ENCODE measurements at places on chromosomes 3 and 15.

- DNase-seq: no peak
Observed at GRCh38 chr15:92643849-92644815, 11.4 kb downstream of the FAM174B start.

- no peak for DNase-seq
Observed at GRCh38 chr3:56810577-56811545, 9.1 kb upstream of the ARHGEF3 start.

- no peak for DNase-seq
Observed at GRCh38 chr3:58638591-58638990, 28.0 kb downstream of the FAM3D start.

DNA sequence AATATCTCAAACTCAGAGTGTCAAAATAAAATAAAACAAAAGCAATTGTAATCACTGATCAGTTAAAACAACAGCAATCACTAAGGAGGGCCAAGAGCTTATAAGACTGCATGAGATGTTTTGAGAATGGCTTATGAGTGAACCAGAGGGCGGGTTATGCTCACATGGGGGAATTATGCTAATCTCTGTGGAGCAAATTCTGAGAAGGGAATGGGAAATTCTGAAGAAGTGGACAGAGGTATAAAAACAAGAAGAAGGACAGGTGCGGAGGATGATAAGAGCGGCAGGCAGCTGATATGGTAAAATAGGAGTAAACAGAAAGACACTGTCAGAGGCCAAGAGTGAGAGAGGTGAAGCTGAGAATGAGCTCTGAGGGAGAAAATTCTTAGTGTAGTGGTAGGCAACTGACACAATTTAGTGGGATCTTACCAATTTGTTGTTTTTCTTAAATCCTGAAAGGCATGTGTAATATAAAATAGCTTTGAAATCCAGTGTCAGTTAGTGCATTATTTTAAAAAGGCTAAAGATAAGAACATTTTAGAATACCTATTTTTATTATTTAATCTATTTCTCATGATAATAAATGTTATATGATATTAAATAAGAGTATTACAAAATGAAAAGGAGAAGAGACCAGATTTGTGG, 133.8 kb downstream of the SPATA16 start:
- no peak for DNase-seq

- DNase-seq: no peak
Observed at GRCh38 chr3:57555306-57555705, 768 bp upstream of the PDE12 start.

- no peak for DNase-seq
Observed at GRCh38 chr15:79093352-79093935, 2.9 kb upstream of the RASGRF1 start.

GRCh38 chr3:189794518-189794917, 163.3 kb downstream of the TP63 start:
- DNase-seq: no peak

- no peak for DNase-seq
Observed at GRCh38 chr15:51200792-51201191, 106.1 kb upstream of the TNFAIP8L3 start.
